ENCODE measurements at places on chromosomes 2 and 18.

- DNase-seq, result no peak
Measured at GRCh38 chr2:180291552-180292421, 284.7 kb upstream of the CWC22 start.

DNA sequence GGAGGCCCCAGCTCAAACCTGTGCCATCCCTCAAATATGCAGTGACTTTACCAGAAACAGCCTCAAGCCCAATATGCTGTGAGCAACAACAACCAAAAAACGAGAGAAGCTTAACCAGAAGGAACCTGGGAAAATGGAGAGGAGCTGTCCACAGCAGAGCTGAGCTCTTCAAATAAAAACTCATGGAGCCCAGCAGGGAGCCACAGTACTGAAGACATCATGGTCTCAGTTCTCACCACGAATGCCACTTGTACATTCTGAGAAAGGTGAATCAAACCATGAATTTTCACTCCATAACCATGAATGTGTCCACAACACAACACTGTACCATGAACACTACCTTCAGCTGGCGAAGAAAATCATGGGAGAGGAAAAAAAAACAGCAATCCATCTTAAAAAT is 50.5 kb downstream of the KLHL14 start:
- no peak for DNase-seq

DNA sequence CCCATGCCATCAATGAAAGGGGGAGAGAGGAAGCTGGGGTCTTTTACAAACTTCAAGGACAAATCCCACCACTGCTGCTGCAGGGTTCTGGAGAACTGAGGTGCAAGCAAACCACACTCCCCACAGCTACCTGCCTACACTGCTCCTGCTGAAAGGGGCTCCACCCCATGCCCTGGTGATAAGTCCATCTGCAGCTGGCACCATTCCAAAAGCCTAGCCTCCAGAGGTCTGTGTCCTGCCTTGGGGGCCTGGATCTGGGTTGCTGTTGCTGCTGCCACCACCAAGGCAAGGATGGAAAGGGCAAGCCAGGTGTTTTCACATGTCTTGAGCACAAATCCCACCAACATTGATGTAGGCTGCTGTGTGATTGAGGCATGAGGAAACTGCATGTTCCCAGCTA is 97.4 kb upstream of the UBE2E3 start:
- no peak for DNase-seq

DNA sequence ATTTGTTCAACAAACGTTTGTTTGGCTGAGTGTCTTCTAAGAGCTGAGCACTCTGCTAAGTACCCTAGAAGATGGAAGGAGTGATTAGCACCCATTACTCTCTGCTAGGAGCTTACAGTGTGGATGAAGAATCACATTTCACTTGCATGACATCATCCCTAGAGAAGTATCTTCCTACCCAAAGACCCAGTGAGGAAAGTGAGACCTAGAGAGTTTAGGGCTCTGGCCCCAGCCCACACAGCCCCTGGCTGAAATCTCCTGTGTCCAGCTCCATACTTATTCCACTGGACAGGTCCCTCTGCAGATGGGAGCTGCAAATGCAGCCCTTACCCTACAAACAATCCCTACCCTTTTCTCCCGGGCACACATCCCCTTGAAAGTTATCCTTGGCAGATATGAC is 26.8 kb upstream of the EPAS1 start:
- DNase-seq, result no peak

GRCh38 chr2:45567974-45568789 is 42.9 kb downstream of the SRBD1 start:
- no peak for DNase-seq

GRCh38 chr18:79965119-79965902 is 868 bp downstream of the HSBP1L1 start:
- DNase-seq, result no peak

- no peak for DNase-seq
Measured at GRCh38 chr2:86056590-86057331, 48.9 kb downstream of the POLR1A start.
